ENCODE measurements at places on chromosomes 16 and 17. TPM values are rescaled to one million over a fixed set of nuclear protein-coding genes. Genes with fewer than 3 reads are reported as not detected.
A peak's percentile ranks its signal among the peaks of the same experiment; 100 is the strongest.

The CLDN6 gene
- total RNA-seq, result not detected

The SOCS1 gene
- total RNA-seq, result 4.9 TPM

The TPSG1 gene
- total RNA-seq, result not detected

The SPIRE2 gene
- 230 TPM for total RNA-seq

The CDH13 gene
- 21.4 TPM for total RNA-seq

GRCh38 chr16:70703041-70703834 is 17.4 kb upstream of the MTSS2 start:
- DNase-seq, result peak; percentile 84

DNA sequence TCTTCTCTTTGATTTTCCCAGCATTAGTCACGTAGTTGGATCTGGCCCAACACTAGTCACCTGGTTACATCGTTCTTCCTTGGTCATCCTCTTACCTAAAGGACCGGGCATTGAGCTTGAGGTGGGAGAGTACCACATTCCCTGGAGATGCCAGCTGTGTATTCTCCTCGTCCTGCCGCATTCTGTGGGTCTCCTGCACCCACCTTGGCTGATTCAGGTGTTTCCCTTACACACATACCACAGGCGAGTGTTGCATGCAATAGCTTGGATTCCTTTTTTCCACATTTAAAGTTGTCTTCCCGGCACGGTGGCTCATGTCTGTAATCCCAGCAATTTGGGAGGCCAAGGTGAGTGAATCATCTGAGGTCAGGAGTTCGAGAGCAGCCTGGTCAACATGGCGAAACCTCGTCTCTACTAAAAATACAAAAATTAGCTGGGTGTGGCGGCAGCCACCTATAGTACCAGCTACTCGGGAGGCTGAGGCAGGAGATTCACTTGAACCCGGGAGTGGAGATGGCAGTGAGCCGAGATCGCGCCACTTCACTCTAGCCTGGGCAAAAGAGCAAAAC is 21.6 kb upstream of the CLEC18C start:
- no peak for DNase-seq

- no peak for DNase-seq
Measured at GRCh38 chr17:1561420-1562175, 994 bp downstream of the PITPNA start.

GRCh38 chr16:50597563-50598255 is 49.5 kb downstream of the NKD1 start:
- DNase-seq, result no peak

- DNase-seq, result no peak
Measured at GRCh38 chr16:8721336-8722024, 47.1 kb downstream of the ABAT start.

DNA sequence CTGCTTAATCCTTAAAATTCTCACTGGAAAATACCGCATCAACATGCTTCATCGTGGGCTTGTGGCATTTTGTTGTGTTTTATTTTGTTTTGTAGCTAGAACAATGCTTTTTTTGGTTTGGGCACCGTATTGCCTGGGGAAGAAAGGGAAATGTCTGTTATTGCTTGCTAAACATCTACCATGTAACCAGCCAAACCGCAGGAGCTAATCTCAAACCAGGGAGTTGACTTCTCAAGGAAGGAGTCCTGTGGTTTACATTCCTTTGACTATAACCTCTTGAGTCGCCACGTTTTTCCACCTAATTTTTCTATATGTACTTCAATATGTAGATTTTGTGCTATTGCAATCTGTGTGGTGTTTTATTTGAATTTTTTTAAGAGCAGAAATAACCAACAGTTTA is 593.5 kb upstream of the SOX9 start:
- DNase-seq, result no peak

- DNase-seq, result peak; percentile 59
Measured at GRCh38 chr16:75566758-75567255, 628 bp downstream of the GABARAPL2 start.

GRCh38 chr16:47204736-47205504 is 61.2 kb upstream of the NETO2 start:
- no peak for DNase-seq

DNA sequence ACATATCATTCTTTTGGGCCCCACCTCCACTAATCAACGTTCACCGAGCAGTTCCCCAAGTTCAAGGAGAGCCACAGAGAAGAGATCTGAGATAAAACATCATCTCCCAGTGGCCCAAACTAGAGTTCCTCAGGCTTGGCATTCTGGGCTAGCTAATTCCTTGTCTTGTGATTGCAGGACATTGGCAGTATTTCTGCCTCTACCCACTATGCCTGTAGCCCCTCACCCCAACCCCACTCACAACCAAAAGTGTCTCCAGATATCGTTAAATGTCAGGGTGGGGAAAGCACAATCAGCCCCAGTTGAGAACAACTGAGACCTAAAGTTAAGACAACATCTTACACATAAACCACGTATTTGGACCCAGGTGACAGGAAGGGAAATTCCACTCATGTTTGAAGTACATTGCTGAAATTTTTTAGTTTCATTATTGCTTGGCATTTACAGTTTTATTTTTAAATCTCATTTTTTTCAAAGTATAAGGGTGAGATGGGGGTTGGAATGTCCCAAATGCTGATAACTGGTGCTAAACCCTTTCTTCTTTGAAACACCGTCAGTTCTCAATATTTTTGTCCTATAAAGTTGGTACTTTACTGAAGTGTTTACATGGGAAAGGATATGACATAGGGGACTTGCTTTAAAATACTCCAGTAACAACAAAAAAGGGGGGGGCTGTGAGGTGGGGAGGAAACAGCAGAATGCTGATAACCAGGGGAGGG is 13.6 kb downstream of the ZC3H7A start:
- DNase-seq, result no peak

DNA sequence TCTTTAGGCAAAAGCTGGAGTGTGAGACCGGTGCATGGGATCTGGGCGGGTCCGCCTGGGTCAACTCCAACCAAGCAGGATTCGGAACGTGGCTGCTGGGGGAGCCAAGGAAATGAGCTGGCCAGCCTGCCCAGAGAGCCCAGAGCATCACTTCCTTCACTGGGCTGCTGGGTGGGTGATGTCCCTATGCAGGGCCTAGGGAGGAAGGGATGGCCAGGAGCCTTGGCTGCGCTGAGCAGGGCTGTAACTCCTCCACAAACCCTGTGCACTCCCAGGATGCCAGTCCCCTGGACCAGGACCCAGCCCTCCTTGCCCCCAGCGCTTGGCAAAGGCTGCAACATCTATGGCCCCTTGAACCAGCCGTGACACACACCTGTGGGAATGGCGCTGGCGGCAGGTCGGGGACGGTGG is 138.4 kb downstream of the RAB11FIP4 start:
- DNase-seq, result no peak

GRCh38 chr17:76480632-76481031 is 13.2 kb downstream of the AANAT start:
- peak; percentile 83 for DNase-seq

DNA sequence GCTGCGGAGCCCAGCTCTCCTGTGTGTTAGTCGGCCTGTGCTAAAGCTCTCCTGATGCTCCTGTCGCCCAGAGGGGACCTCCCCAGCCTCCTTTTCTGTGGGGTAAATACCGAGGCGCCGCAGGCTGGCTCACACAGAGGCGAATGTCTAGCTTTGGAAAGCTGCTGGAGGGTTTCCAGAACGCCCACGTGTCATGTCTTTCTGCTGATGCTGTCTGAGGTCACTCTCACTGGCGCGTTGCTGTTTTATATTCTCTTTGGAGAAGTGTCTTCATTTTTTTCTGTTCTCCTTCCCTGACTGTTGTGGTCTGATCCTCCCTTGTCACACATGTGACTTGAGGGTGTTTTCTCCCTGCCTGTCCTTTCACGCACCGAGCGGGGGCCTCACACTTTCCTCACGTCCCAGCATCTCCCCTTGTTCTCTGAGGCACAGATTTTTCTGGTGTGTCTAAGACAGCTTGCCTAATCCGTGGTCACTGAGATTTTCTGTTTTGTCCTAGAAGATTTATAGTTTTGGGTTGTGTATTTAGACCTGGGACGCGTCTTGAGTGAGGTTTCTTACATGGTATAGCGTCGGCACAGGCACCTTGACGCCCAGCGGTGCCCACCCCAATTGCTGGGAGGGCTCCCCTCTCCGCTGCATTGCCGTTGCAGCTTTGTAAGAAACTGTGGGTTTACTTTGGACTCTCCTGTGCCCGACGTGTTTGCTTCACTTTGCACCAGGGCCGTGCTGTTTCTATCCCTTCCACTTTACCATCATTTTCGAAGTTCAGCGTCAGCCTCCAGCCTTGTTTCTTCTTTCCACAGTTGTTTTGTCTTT is 92.1 kb upstream of the ZNF750 start:
- DNase-seq, result peak; percentile 24

GRCh38 chr17:65109990-65110680 is 27.0 kb upstream of the RGS9 start:
- no peak for DNase-seq

- DNase-seq, result peak; percentile 6
Measured at GRCh38 chr16:2739625-2740430, 12.6 kb upstream of the SRRM2 start.

DNA sequence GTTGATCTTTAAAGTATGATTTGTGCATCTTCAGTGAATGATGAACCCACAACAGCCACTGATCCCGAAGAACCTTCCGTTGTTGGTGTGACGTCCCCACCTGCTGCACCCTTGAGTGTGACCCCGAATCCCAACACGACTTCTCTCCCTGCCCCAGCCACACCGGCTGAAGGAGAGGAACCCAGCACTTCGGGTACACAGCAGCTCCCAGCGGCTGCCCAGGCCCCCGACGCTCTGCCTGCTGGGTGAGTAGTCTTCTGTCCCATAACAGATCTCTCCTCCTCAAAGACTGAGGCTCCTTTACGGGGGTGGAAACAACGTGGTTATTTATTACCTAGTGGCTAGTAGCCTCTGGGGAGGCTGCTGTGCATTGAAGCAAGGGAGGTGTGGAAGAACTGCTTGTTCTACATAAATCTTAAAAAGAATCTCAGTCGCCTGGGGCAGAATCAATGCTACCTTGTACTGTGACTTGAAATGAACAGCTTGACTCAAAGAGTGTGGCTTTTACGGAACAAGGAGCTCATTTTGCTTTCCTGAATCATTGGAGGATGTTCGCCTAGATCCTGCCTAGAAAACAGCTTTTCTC is 63.0 kb upstream of the CLEC18A start:
- no peak for DNase-seq

GRCh38 chr16:80664786-80665185 is 124.0 kb downstream of the DYNLRB2 start:
- no peak for DNase-seq

DNA sequence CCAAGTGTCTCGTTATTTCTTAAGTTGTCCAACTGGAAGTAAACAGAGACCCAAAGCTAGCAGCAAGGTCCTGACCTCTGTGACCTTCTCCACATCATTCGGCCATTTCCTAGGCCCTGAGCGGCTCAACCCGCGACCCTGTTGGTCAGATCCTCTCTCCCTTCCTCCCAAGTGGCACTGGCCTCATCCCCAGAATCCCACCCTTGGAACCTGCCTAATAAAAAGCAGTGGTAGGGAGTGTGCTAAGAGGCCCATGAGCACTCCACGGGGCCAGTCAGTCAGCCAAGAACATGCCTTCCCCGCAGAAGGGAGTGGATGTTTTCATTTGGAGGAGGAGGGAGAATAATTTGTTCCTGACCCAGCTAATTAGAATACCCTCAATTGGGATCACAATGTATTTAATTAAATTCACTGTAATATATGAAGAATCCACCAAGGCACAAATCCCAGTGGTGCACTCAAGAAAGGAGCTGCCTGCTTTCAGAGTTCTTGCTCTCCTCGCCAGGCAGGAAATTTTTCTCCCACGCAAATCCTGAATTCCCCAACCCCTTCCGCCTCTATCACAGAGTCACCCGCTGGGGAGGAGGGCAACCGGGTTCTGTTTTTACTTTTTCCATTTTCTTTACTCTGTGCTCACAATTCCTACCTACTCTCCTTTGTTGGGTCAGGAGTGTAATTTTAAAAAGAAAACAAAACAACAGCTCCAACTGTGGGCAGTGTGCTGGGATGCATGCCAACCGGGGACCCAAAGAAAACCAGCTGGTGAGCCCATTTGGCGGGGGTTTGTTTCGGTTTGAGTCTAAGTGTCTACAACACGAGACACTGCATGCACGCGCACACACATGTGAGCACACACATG is 153.4 kb downstream of the ZFHX3 start:
- DNase-seq, result no peak

All from stomach (tissue), 19 donors.